ENCODE measurements at places on chromosomes 12 and 14.

DNA sequence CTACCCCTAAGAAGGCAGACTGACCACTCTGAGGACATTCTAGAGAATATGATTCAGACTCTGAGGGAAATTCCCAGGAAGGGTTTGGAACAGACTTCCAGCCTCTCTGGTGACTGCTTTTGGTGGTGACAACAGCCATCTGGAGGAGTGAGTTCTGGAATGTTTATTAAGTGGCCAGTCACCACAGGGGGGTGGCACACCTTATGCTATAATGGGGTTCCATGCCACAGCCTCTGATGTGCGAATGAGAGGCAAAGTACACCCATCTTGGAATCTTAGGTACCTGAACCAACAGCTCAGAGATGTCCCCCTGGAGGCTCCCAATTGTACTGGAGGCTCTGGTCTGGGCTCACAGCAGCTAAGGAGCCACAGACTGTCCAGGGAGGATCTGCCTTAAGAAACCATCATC lies 9.5 kb upstream of the TINF2 start:
- DNase-seq = no peak

- DNase-seq = no peak
Observed at GRCh38 chr12:89236237-89236636, 116.1 kb downstream of the DUSP6 start.

- no peak for DNase-seq
Observed at GRCh38 chr12:98771811-98772752, 127.0 kb downstream of the APAF1 start.

DNA sequence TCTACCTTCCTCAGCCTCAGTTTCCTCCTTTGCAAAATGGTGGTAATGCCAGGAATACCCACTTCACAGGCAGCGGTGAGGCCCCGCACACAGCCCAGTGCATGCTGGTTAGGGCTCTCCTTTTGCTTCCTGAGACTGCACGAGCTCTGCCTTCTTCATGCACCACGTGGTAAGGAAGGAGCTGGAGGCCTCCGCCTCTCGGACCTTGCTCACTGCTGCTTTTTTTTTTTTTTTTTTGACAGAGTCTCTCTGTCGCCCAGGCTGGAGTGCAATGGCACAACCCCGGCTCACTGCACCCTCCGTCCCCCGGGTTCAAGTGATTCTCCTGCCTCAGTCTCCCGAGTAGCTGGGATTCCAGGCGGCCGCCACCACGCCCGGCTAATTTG lies 18.1 kb downstream of the TAMALIN start:
- DNase-seq = no peak

DNA sequence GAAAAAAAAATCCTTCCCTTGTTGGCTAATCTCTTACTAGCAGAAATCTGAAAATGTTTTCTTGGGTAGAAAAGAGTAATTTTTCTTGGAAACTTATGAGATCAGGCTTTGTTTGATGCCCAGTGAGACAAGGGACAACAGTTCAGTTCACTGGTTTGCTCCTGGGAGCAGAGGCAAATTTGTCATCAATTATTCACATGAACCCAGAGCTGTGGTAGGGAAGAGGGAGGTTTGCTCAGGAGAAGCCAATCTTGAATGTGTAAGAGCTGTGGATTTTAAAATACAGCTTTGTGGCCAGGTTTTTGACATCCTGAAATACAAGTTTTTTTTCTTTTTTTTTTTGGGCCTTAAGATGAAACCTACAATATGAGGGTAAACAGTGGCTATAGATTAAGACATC lies 426.6 kb downstream of the ATP23 start:
- no peak for DNase-seq

DNA sequence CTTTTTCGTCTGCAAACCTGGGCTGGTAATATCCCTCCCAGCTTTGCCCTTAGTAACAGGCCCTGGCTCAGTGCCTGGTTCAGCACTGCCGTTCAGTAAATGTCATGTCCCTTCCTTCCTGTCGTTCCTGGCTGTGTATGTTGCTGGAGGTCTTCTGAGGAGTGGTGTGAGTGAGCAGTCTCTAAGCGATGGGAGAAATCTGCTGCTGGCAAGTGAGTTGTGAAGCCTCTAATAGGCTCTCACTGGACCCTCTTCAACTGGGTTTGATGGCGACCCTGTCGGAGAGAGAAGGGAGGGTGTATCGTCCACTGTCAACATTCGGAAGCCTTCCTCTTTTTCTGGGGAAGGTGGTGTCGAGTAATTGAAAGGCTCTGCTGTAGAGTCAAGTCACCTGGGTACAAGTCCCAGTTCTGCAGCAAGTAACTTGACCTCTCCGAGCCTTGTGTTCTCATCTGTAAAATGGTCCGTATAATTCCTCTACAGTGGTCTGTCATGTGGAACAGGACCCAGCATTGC lies 62.8 kb downstream of the HRK start:
- no peak for DNase-seq

GRCh38 chr12:69657376-69658137 lies 41.5 kb downstream of the BEST3 start:
- DNase-seq = no peak

DNA sequence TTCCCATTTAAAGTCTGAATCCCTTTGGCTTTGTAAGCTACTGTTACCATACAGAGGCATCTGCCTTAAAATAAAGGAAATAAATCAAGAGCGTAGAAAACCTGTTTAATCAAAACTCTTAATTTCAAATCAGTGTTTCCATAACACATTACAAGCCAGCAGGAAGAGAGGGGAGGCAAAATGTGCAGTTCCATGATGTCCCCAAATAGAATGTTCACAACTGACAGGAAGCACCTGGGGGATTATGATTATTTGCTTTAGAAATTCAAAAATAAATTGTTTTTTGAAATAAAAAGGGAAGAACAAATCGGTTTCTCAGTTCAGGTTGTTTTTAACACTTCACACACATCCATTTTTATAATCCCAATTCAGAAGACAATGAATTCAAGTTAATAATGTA lies 21.4 kb downstream of the SOCS2 start:
- no peak for DNase-seq
